ENCODE measurements at places on chromosomes 12 and 14.

DNA sequence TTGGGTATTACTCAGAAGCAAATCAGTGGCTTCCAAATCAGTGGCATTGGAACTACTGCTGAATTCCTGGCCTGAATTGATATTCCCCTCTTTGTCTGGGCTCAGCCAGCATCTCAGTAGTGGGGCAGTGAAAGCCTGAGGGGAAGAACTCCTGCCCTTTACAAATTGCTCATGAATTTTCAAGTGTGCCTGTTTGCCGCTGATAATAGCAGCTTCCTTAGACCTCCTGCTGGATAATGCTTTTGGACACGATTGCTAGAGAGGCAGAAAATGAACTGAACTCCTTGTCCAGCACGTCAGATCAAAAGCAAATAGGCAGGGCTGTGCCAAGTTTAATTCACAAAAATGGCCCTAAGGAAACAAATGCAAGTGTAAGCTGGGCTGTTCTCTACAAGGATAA, 91.3 kb upstream of the GZMB start:
- DNase-seq = peak; percentile 6

- no peak for DNase-seq
These were observed 458.3 kb downstream of the BTG1 start for GRCh38 chr12:91687052-91688017.

GRCh38 chr14:26448181-26448855, 149.5 kb downstream of the NOVA1 start:
- peak; percentile 63 for DNase-seq

- no peak for DNase-seq
These were observed 48.4 kb downstream of the ZNF641 start for GRCh38 chr12:48302161-48302911.

- no peak for DNase-seq
These were observed 63.0 kb upstream of the TCL1A start for GRCh38 chr14:95776798-95777534.

GRCh38 chr14:99119554-99120525, 152.2 kb downstream of the BCL11B start:
- no peak for DNase-seq

DNA sequence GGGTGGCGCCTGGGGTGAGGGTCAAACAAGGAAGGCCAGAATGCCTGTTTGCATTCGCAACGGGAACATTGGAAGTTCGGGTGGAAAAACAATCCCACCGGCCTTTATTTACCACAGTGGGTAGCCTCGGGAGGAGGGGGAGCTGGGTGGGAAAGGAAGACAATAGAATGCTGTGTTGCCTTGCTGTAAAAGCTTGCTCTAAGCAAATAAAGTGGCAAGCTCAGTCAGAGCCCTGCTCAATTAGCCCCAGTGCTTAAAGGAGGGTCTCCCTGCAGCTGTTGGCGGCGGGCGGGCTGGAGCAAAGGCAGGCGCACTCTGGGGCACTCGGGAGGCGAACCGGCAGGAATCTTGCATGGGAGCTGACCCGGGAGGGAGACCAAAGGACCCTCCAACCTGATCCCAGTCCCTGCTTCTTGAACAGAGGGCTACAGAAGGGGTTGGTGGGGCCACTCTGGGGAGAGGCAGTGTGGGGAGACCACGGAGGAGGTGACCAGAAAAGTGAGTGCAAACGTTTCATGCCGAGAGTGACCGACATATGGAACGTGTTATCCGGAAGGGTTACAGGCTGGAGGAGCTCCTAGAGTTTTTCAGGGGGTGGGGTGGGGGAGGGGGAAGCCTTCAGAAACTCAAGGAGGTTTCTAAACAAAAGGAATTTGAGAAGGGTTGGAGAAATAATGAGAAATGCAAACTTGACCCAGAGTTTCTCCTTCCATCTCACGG, 48.5 kb downstream of the NTF3 start:
- peak; percentile 10 for DNase-seq

DNA sequence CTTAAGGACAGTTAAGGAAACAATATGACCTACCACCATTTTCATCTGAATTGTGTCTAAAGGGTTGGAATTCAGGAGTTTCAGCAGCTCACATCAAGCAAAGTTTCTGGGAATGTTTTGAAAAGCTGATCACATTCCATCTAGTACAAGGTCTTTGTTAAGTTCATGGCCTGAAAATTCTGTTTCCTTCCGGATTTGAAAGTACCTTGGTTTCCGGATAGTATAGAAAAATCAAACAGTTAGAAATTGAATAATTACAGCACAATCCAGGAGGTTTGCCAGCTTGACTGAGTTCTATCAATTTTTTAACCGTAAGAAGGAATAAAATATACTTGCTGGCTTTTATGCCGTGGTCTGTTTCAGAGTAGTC, 136.5 kb downstream of the HMGA2 start:
- DNase-seq = no peak

- DNase-seq = no peak
These were observed 72.8 kb upstream of the ABCD2 start for GRCh38 chr12:39692258-39692853.

GRCh38 chr14:96752125-96752524, 45.1 kb upstream of the VRK1 start:
- DNase-seq = no peak

GRCh38 chr12:6253278-6253677, 53.1 kb downstream of the CD9 start:
- no peak for DNase-seq

GRCh38 chr12:93315907-93316622, 61.7 kb upstream of the NUDT4 start:
- no peak for DNase-seq

DNA sequence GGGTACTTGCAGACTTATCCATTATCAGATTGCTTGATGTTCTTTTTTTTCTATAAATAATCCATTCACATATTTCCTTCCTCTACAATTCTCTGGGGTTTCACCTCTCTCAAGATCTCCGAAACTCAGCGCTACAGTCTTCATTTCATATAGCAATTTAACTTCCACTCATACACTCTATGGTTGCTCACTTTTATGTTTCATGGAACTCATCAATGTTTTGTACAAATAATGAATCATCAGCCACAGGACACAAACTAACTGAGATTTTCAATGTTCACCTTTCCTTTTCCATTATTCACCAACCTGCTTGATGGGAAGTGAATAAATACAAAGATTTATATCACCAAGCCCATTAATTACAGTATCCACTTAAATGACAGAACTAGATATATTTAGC, 534.7 kb downstream of the LRFN5 start:
- DNase-seq = no peak

- DNase-seq = no peak
These were observed 8.1 kb upstream of the P2RX7 start for GRCh38 chr12:121124402-121125109.

- DNase-seq = no peak
These were observed 370.6 kb upstream of the PRICKLE1 start for GRCh38 chr12:42960087-42960527.

DNA sequence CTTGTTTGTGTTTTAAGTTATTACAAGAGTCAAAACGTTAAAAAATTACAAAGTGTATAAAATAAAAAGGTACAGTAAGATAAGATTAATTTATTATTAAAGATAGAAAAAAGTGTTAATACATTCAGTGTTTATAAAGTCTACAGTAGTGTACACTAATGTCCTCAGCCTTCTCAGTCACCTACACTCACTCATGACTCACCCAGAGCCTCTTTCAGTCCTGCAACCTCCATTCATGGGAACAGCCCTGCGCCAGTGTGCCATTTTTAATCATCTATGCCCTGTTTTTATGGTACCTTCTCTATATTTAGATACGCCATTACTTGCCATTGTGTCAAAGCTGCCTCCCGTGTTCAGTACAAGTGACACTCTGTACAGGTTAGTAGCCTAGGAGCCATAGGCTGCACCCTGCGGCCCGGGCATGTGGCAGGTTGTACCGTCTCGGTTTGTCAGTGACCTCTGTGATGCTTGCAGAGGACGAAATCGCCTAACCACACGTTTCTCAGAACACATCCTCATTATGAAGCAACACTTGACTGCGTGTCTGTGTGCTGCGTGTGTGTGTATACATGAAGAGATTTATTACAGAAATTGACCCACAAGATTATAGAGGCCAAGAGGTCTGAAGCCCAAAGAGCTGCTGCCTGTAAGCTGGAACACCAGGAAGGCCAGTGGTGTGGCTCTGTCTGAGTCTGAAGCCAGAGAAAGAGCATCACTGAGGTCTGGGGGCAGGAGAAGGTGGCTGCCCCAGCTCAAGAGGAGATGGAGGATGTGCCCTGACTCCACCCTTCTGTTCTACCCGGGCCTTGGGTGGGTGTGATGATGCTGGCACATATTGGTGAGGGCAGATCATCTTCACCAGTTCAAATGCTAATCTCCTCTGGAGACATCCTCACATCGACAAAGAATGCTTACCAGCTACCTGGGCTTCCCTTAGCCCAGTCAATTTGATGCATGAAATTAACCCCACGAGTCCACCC, 116.6 kb upstream of the C14orf180 start:
- no peak for DNase-seq

GRCh38 chr14:68819260-68819691, 26.4 kb upstream of the ZFP36L1 start:
- DNase-seq = no peak

- no peak for DNase-seq
These were observed 119.9 kb downstream of the RIMBP2 start for GRCh38 chr12:130596241-130596640.

- no peak for DNase-seq
These were observed 148.1 kb downstream of the KIF26A start for GRCh38 chr14:104286496-104286895.

DNA sequence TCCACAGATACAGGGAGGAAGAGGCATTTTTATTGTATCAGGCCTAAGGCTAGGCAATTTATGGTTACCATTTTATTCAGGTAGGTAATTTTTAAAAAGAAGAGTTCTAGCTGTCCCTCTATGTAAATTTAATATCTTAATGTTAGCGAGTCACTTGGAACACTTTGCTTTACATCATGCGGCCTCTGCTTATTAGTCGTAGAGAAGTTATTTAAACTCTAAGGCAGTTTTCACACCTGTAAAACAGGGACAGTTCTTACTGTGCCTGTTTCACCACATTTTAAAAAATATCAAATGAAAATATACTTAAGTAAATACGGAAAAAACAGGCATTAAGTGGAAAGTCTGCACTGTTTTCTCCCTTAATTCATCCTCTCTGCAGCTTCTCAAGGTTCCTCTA, 71.4 kb upstream of the POC1B start:
- DNase-seq = no peak

- no peak for DNase-seq
These were observed 16.4 kb upstream of the A2M start for GRCh38 chr12:9132008-9132535.

DNA sequence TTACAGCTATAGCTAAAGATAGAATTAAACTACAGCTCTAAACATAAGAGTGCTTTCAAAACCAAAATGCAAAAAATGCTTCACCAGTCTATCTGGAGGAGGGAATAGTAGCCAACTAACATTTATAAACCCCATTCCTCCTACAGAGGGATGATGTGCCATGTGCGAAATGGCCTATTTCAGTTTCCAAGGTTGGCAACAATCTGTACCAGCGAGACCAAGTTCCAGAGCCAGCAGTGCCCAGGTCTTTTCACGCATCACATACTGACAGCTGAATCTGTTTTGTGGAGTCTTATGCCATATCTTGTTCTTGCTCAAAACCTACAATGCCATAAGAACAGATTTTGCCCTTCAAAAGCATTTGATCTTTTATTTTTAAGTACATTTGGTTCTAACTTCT, 24.5 kb downstream of the NELL2 start:
- DNase-seq = no peak

DNA sequence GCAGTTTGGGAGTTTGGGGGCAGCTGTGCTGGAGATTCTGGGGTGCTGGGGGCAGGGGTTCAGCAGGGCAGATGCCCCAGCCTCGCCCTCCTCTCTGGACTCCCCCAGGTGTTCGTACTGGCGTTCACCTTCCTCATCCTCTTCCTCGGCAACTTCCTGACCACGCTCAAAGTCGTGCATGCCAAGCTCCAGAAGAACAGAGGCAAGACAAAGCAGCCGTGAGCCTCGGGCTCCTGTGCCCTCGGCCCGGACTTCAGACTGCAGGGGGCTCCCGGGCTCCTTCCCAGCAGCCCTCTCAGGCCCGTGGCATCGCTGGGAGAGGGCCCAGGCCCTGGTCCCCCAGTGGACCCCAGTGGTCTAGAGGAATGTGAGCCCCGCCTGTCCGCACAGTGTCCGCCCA, 18.0 kb downstream of the RHOF start:
- DNase-seq = no peak

DNA sequence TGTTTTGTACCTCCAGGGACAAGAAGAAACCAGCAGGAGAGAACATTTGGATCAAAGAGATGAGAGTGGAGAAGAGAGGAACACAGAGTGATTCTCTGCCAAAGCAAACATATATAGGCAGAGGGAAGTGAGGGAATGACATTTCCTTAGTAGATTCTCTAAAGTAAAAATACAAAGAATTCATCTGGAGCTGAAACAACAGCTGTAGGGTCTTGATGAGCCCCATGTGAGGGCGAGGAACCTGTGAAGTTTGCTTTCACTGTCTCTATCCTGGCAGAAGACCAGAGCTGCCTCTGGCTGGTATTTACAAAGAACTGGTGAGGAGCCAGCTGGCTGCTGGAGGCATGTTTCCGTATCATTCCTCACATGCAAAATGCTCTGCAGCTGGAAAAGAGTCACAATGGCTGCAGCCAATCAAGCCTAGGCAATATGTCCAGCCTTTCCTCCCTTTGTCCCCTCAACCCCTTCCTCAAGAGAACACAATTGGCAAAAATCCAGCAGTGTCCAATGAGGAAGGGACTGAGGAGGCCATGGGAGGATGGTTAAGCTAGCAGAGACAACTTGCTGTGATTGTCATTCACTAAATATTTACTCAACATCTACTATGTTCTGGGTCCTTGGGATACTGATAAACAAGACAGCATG, 122.5 kb downstream of the PHLDA1 start:
- DNase-seq = no peak

- no peak for DNase-seq
These were observed 469.8 kb downstream of the BCAT1 start for GRCh38 chr12:24479131-24479530.

DNA sequence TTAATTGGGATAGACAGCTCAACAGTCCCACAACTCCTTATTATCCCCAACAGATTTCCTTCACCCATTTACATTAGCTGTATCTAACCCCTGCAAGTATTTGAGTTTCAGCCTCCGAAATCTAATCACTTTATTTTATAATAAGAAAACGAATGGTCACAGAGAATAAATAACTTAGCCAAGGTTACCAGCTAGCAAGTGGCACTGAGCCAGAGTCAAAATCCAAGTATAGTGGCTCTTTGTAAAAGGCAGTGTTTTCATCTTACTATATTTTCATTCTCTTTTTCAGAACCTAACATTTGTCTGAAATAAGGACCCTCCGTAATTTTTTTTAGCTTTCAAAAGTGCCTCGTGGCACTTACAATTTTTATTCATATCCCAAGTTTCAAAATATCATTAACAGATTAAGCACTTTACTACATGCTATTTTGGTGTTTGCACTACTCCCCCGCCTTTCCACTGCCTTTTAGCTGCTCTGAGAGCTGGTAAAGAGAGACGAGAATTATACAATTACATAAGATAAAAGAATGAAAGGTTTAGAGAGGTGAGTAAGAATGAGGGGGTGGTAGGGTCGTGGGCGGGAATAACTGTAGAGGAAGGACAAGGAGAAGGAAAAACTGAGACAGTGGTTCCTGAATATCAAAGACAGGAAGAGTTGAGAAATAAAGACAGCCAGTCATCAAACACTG, 3.7 kb upstream of the USP15 start:
- DNase-seq = no peak

All from NCI-H187 treated with DMSO at 0.1 percent for 48 hours (cell line).